Activated CD4-positive, alpha-beta memory T cell treated with anti-CD3 and anti-CD28 coated beads for 36 hours (primary cell): ENCODE measurements at places on chromosomes 12 and 14. TPM values are rescaled to one million over a fixed set of nuclear protein-coding genes. Genes with fewer than 3 reads are reported as not detected.

GRCh38 chr12:12734054-12734453 is 16.9 kb downstream of the CDKN1B start:
- no peaks in the 10 kb centered on the region for H3K27me3 ChIP-seq
- peaks cover 7% of the 10 kb centered on the region for H3K36me3 ChIP-seq
- no peak overlapping the region for H3K4me3 ChIP-seq
- peaks cover 50% of the 10 kb centered on the region for H3K4me1 ChIP-seq

DNA sequence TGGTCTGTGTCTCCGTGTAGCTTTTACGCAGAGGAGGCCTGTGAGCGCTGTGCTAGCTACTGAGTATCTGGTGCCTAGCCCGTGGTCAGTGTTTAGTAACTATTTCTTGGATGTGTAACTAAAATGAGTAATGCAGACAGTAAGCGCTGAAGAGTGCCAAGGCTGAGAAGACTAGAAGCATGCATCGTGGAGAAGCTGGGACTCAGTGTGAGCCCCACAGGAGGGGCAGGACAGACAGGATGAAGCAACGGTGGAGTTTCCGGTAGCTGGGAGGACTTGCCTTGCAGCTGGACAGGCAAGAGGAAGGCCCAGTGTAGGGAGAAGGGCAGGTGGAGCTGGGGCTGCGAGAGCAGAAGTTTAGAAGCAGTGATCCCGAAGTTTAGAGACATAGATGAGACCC is 233.4 kb upstream of the FKBP4 start:
- peaks cover 4% of the 10 kb centered on the region for H3K27me3 ChIP-seq
- H3K4me3 ChIP-seq: no peak overlapping the region
- H3K4me1 ChIP-seq: no peaks in the 10 kb centered on the region
- no peaks in the 10 kb centered on the region for H3K36me3 ChIP-seq
- no peak overlapping the region for H3K27ac ChIP-seq

- peaks cover 68% of the 10 kb centered on the region for H3K27me3 ChIP-seq
- no peaks in the 10 kb centered on the region for H3K36me3 ChIP-seq
- H3K27ac ChIP-seq: no peak overlapping the region
- H3K4me1 ChIP-seq: peaks cover 38% of the 10 kb centered on the region
- DNase-seq: no peak
These were observed 2.2 kb downstream of the LRFN5 start for GRCh38 chr14:41608681-41609390.

GRCh38 chr12:79347866-79348265 is 342.9 kb downstream of the PAWR start:
- no peak overlapping the region for H3K27ac ChIP-seq
- no peaks in the 10 kb centered on the region for H3K4me1 ChIP-seq

DNA sequence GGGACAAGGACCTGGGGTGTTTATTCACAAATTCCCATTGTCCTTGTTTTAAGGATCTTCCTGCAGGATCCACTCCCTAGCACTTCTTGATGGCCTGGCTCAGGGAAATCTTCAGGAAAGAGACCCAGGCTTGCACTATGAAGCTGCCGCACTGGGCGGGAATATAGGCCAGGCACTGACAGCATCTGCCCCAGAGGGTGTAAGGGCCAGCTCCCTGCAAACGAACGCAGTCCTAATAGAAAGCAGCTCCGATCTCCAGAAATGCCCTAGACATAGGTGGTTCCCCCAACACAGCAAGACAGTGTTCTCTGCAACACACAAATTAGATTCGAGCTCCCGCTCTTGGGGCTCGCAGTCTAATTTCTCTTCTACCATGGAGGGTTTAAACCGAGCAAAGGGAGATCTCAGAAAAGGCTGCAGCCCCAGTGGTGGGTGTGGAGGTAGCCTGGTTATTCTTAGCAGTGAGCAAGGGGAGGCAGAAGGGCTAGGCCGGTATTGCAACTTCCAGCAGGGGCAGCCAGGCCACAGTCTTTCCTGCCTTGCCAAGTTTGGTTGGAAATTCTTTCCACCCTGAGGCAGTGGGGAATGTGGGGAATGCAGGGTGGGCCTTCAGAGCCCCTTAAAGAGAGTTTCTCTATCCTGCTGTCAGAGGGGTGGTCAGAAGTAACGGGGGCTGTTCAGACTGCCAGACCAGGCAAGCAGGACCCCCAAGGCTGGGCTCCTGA is 16.1 kb upstream of the WSCD2 start:
- no peak overlapping the region for H3K27ac ChIP-seq
- no peaks in the 10 kb centered on the region for H3K36me3 ChIP-seq
- H3K27me3 ChIP-seq: peaks cover 6% of the 10 kb centered on the region
- no peaks in the 10 kb centered on the region for H3K4me1 ChIP-seq

GRCh38 chr12:68975811-68976210 is 42.8 kb upstream of the CPM start:
- no peak for DNase-seq
- H3K27ac ChIP-seq: no peak overlapping the region
- H3K4me1 ChIP-seq: peaks cover 2% of the 10 kb centered on the region

- no peaks in the 10 kb centered on the region for H3K27me3 ChIP-seq
- H3K27ac ChIP-seq: no peak overlapping the region
- H3K4me1 ChIP-seq: no peaks in the 10 kb centered on the region
- H3K4me3 ChIP-seq: no peak overlapping the region
- no peak for DNase-seq
These were observed 52.4 kb downstream of the NTN4 start for GRCh38 chr12:95738024-95738611.

- no peaks in the 10 kb centered on the region for H3K36me3 ChIP-seq
- no peak overlapping the region for H3K4me3 ChIP-seq
- no peaks in the 10 kb centered on the region for H3K27me3 ChIP-seq
- no peaks in the 10 kb centered on the region for H3K4me1 ChIP-seq
- H3K27ac ChIP-seq: no peak overlapping the region
These were observed 1032.3 kb upstream of the FBXO33 start for GRCh38 chr14:40464531-40464930.

- peaks cover 5% of the 10 kb centered on the region for H3K27me3 ChIP-seq
- no peak for DNase-seq
- H3K36me3 ChIP-seq: no peaks in the 10 kb centered on the region
- H3K27ac ChIP-seq: no peak overlapping the region
- no peaks in the 10 kb centered on the region for H3K4me1 ChIP-seq
- H3K4me3 ChIP-seq: no peak overlapping the region
These were observed 165.8 kb downstream of the ESRRB start for GRCh38 chr14:76541594-76542219.

DNA sequence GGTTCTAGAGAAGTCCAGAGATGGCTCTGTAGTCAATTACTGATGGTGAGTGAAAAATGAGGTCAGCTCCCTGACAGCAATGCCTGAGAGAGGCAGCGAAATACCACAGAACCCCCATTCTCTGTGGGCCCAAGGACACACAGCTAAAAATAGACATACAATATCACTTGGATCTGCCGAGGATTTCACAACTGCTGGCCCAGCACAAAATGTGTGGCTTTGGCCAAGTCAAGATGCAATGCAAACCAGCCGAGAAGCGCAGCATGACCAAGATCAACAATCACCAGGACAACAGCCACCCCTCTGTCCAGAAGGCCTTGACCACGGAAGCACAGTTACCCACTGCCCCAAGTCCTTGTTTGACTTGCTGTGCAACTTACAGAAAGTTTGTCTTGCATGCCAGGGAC is 52.2 kb downstream of the CKAP4 start:
- DNase-seq: no peak
- no peaks in the 10 kb centered on the region for H3K36me3 ChIP-seq
- H3K27me3 ChIP-seq: peaks cover 6% of the 10 kb centered on the region
- no peak overlapping the region for H3K4me3 ChIP-seq
- H3K27ac ChIP-seq: no peak overlapping the region
- H3K4me1 ChIP-seq: no peaks in the 10 kb centered on the region

GRCh38 chr14:28652782-28653181 is 113.8 kb upstream of the FOXG1 start:
- no peak overlapping the region for H3K4me3 ChIP-seq
- no peak for DNase-seq
- H3K27ac ChIP-seq: no peak overlapping the region

Gene ANO4
- not detected for total RNA-seq

Gene ITPR2
- total RNA-seq: 23.7 TPM
